EL (cell line): ENCODE measurements at places on chromosomes 3 and 15.

- DNase-seq, result peak; percentile 21
Measured at GRCh38 chr15:34047893-34048775, 9.1 kb upstream of the AVEN start.

DNA sequence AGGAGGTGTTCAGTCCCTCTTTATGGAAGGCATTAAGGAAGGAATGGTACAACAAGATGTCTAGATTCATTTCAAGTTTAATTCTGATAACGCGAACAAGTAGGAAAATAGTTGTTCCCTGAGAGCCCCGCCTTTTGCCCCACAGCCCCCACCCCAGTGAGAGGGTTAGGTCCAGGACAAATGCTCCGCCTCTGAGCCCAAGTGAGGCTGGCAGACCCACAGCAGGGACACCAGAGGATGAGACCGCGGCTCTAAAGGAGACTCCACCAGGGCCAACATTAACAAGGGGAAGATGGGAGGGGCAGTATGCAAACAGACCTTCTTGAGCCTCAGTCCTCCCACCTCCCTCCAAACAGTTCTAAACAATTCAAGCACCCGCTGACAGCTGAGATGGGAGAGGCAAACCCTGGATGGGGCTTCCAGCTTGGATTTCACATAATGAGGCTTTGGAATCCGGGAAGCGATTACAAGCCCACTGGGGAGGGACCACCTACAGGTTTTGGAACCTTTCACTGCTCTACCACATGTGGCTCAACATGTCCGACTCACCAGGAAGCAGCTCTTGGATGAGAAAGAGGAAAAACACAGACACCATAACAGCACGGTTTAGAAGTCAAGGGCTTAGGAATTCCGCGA, 42.9 kb upstream of the IREB2 start:
- no peak for DNase-seq

DNA sequence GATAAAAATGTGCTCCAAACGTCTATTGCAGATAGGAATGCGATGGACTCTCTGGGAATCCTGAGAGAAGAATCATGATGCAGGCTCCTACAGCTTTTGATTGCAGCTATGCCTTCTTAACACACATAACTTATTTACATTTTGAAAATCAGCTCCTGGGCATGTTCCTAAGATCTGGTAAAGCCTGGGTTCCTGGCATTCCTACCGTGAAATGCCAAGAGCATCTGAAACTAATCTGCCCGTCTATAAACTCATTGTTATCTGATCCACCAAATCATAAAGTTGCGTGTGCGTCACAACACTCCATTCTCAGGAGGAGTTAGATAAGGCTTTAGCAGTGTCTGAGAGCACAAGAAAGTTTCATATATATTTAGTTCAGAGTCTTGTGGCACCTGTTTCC, 79.0 kb upstream of the VGLL3 start:
- DNase-seq, result no peak

- no peak for DNase-seq
Measured at GRCh38 chr3:50373146-50374051, 14.1 kb upstream of the TMEM115 start.

DNA sequence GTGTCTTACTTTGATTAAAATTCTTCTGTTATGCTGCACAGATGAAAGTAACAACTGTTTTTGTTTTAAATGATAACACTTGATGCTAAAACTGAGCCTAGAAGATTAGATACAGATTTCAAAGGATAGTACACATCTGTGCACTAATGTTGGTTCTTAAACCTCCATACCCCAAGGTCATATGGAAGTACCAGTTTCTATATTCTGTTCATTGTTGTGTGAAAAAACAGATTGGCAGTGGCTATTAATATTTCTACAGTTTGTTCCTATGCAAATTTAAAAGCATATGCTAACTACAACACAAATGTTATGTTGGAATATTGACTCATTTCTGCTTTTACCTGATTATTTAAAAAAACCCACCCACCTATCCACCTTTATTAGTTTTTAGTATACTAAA, 32.0 kb upstream of the GBE1 start:
- no peak for DNase-seq

DNA sequence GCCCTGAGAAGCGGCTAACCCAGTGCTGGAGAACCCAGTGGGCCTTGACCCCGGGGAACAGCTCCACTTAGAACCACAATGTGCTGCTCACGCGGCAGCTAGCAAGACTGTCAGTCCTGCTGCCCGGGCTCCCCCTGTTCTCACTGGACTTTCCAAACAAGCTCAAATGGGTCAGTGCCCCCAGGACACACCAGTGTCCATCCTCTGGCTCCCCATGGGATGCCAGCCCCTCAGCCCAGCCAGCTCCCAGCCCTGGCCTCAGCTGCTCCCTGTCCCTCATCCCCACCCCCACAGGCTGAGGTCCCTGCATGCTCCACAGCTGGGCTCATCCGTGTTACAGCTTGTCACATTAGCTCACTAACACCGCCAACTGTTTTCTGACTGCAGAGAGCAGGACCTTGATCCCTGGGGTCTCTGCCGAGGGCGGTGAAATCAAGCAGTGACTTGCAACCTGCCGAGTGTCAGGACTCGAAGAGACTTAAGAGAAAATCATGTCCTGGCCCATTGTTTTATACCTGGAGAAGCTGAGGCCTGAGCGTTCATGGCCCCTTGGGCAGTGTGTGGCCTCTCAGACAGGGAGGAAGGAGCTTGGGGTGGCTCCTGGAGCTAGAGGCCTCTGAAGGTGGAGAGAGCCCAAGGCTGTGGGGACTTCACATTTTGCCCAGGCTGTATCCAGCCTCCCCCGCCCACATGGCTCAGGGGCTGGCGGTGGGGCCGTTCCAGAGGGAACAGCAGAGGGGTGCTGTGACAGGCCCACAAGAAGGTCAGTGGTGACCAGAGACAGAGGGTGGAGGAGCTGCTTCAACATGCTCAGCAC, 157.5 kb downstream of the MEGF11 start:
- DNase-seq, result no peak

- no peak for DNase-seq
Measured at GRCh38 chr3:58064923-58065638, 56.9 kb downstream of the FLNB start.

DNA sequence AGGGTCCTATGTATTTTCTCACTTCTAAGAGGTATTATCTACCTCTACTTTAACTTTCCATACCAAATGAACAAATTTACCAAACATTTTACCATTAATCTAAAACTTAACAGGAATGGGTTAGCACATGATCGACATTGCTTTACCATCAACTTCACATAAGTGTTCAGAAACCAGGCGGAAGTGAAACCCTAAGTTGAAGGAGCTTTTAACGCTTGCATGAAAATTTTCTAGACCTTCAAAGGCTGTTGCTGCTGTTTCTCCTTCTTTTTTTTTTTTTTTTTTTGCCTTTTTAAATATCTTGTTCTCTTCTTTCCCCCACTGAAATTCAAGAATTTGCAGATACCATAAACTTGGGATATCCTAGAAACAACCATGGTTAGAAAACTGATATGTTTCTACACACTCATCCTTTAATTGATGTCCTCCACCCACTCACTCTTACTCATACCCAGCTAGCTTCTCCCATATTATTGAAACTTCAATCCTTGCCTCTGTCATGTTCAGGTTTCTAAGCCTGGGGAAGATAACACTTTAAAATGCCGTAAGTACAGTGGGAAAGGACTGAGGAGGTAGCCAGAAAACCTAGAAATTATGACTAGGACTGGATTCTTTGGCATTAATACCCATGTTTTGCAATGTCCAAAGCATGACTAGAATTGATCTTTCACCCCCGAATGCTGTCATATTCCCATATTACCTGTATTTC, 24.7 kb downstream of the MYO5A start:
- peak; percentile 43 for DNase-seq

- DNase-seq, result peak; percentile 35
Measured at GRCh38 chr15:92385096-92385495, 8.6 kb upstream of the ST8SIA2 start.

- peak; percentile 66 for DNase-seq
Measured at GRCh38 chr3:15339786-15340215, 7.4 kb upstream of the SH3BP5 start.

- DNase-seq, result peak; percentile 76
Measured at GRCh38 chr3:64484289-64484992, 203.4 kb downstream of the ADAMTS9 start.

GRCh38 chr3:174110761-174111160, 713.2 kb downstream of the NLGN1 start:
- no peak for DNase-seq

DNA sequence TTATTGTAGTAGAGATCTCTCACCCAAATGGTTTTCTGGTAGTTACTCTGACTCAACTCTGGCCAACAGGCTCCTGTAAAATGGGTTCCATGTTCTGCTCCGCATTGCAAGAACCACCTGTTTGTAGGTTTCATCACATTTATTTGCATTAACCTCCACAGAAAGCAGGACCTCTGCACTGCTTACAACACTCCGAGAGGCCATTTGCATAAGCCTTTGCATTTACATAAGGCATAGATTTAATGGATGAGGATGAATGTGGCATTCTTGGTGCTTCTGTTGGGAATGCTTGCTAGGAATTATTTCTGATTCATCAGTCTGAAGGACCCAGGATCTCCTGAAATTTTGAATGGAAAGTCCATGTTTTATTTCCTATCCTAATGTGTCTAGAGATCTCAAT, 320.1 kb downstream of the ZNF621 start:
- DNase-seq, result no peak

- no peak for DNase-seq
Measured at GRCh38 chr15:96870580-96870979, 540.1 kb downstream of the NR2F2 start.

DNA sequence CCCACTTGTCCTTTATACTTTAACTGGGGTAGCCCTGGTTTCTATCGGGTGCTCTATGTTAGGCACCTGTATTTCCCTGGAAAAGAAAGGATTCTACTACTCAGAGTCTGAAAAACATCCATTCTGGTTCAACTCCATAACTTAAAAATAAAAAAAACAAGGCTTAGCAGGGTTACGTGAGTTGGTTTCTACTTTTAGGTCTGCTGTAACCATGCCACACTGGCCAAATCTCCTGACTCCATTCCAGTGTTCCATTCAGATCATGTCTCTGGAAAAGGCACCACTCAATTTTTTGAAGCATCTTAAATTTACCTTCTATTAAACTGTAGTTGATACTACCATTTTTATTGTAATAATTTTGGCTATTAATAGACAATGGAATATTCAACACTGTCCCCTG, 62.1 kb downstream of the CAPN3 start:
- no peak for DNase-seq

- peak; percentile 96 for DNase-seq
Measured at GRCh38 chr3:54882129-54882833, 45.6 kb downstream of the LRTM1 start.

DNA sequence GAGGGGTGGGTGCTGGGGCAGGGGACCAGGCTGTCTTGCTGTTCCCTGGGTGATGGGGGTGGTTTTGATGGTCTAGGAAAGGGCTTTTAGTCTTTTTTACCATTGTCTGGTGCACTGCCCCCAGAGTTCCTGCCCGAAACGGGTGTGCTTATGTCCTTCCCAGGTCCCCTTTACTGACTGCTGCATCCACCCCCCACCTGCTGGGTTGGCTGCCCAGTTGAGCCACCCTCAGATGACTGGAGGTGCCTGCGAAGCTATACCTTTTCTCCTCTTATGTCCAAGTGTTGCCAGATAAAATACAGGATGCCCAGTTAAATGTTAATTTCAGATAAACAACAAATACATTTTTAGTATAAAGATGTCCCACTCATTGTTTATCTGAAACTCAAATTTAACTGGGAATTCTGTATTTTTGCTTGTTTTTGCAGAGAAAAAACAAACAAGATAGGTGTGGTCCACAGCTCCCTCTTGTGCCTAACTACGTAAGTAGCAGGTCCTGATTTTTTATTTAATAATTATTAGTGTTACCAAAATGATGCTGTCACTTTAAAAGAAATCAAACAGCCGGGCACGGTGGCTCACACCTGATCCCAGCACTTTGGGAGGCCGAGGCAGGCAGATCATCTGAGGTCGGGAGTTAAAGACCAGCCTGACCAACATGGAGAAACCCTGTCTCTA, 6.1 kb upstream of the RPP14 start:
- DNase-seq, result peak; percentile 36

DNA sequence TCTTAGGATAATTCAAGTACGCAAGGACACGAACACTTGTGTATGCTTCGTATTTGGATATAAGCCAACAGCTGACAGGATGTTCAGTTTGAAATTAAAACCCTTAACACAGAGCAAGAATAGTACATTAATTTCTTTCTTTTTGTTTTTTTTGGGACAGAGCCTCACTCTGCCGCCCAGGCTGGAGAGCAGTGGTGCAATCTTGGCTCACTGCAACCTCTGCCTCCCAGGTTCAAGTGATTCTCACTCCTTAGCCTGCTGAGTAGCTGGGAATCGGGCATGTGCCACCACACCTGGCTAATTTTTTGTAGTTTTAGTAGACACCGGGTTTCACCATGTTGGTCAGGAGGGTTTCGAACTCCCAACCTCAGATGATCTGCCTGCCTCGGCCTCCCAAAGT, 32.4 kb downstream of the TOMM70 start:
- no peak for DNase-seq
